Suppressor macrophage treated with lipopolysaccharide for 1 hour (primary cell): ENCODE measurements at places on chromosomes 7 and 10.
A peak's percentile ranks its signal among the peaks of the same experiment; 100 is the strongest.

DNA sequence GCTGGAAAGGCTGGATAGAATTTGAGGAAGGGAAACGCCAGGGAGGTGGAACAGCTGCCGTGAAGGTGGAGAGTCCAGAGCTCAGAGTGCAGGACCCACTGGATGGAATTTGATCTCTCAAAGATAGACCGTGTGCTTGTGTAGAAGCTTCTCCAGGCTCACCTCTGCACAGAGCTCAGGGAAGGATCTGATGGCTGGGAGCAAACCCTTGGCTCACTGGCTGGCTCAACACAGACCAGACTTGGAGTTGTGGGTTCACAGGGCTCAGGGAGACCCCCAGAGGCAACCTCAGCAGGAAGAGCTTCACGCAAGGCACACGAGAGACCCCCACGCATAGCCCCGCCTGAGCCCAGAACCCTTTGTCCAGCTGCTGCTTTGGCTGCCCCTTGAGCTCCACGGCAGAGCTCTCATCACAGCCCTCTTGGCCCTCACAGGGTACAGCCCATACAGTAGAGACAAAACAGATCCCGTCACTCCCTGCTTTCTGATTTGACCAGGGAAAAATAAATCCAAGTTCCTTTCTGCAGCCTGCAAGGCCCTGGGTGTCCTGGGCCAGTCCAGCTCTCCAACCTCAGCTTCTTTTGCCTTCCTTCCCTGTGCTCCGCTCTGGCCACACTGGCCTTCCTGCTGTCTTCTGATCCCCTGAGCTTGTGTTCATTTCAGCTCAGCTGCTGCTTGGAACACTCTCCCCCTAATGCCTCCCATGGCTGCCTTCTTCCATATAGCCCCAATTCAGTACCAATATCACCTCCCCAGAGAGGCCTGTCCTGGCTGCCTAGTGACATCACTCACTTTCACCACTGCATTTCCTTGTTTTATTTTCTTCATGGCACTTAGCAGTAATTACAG lies 26.3 kb downstream of the GHRHR start:
- DNase-seq: no peak

- no peak for DNase-seq
These were observed 184.2 kb upstream of the TMEM196 start for GRCh38 chr7:19957664-19958063.

DNA sequence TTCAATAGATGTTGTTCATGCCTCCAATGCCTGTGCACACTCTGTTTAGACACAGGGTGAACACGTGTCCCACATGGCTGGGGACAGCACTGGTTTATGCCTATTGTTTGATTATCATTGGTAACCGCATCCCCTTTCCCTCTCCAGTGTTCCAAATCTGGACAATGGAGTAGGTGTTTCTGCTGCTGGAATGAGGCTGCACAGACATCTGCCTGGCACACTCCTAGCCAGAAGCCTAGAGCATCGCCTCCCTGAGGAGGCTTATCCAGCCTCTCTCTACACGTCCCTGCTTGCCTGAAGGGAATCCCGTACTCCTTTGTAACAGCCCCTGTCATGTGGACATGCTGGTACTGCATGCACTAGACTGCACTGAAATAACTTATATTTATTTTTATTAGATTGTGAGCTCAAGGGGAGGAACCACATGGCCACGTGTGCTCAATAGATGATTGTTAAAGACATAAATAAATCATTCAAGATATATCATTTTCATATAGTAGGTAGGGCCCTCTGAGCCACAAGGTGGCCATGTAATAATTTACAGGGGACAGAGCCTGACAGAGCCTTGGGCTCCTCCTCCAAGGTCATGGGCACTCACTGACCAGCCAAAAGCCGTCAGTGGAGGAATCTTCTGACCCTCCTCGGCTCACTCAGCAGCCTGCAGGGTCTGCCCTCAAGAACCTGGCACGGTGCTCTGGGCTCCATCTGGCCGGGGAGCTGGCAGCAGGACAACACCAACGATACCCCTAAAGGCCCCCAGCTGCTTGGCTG lies 310.9 kb upstream of the ZNF32 start:
- no peak for DNase-seq

DNA sequence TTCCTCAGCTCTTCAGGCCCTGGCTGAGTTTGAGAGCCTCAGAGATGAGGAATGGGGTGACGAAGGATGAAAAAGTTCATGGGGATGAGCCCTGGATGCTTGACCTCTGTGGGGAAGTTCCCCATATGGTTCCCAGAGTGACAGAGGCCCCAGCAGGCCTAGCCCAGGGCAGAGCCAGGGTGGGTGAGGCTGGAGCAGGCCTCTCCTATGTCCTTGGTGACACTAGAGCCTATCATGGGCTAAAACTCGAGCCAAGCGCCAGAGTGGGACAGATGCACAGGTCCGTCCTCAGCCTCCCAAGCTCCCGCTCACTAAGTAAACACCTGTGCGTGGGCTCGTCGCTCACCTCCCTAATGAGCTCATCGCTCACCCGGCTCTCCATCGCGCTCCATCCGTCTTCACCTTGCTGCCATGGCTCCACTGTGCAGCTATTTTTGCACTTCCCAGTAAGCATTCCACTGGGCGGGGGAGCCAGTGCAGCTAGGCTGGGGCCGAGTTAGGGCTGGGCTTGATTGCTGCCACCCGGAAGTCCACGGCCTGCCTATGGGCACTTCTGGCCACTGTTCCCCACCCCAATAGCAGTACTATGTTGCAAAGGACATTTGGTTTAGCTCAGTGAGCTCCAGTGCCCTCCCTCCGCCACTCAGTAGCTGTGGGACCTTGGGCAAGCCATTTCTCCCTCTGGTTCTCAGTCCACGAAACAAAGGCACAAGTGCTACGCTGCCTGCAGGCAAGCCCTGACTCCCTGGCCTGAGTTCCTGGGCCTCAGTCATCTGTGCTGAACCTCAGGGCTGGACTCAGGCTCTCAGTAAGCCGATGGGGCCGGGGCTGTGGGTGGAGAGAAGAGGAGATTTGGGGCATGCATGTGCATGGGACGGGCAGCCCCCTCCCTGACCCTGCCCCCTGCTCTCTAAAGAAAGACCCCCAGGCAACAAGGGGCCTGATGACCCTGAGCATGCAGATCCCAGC lies 117.3 kb upstream of the PCBD1 start:
- no peak for DNase-seq

- DNase-seq: no peak
These were observed 36.6 kb downstream of the MAPK8 start for GRCh38 chr10:48343106-48343505.

GRCh38 chr7:80499350-80499953 lies 12.4 kb downstream of the GNAT3 start:
- DNase-seq: peak; percentile 60

DNA sequence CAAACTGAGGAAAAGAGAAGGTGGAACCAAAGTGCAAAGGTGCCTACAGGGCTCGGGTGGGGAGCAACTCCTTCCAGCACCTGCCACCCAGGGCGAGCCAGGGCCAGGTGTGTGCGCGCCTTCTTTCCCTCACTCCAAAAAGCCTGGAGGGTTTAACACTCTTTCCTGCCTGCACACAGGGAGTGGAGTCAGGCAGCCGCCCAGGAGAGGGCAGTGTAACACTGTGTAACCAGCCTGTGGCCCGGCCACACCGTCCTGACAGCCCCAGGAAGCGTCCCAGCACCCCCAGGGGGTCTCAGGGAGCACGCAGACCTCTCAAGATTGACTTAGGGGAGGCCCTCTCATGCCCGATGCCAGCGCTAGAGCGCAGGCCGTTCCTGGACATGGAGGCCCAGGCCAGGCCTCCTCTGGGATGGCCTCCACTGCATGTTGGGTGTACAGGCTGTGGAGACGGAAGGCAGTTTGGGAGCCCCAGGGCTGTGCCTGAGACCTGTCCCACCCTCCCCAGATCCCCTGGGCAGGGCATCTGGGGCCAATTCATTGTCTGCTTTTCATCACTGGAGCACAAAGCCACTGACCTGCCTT lies 13.4 kb downstream of the BRI3 start:
- DNase-seq: no peak

- DNase-seq: no peak
These were observed 28.9 kb upstream of the LMTK2 start for GRCh38 chr7:98077762-98078161.
